ENCODE measurements at places on chromosomes 13 and 19. TPM values are rescaled to one million over a fixed set of nuclear protein-coding genes. Genes with fewer than 3 reads are reported as not detected.

TMC4 gene
- total RNA-seq, result 2.8 TPM

SIGLEC12 gene
- total RNA-seq, result not detected

CERS1 gene
- total RNA-seq, result 7.8 TPM

SSC5D gene
- total RNA-seq, result 0.48 TPM

ELSPBP1 gene
- not detected for total RNA-seq

LYPD3 gene
- total RNA-seq, result not detected

PRTN3 gene
- 0.66 TPM for total RNA-seq

ACTMAP gene
- total RNA-seq, result 3.1 TPM

EFNB2 gene
- 17.1 TPM for total RNA-seq

PTGIR gene
- 0.18 TPM for total RNA-seq

ZNF490 gene
- total RNA-seq, result 3.1 TPM

TMPRSS9 gene
- not detected for total RNA-seq

ZBTB7A gene
- total RNA-seq, result 18.3 TPM

CD37 gene
- total RNA-seq, result 0.44 TPM

TUBA3C gene
- total RNA-seq, result not detected

PALM gene
- 28.7 TPM for total RNA-seq

PSG2 gene
- total RNA-seq, result not detected

ZNF613 gene
- total RNA-seq, result 7.9 TPM

SLC17A7 gene
- 0.14 TPM for total RNA-seq

CGB7 gene
- total RNA-seq, result not detected

FUT3 gene
- total RNA-seq, result not detected

GAMT gene
- 12.3 TPM for total RNA-seq

SLITRK5 gene
- 0.55 TPM for total RNA-seq

LIM2 gene
- not detected for total RNA-seq
